ENCODE measurements at places on chromosomes 2 and 18.

DNA sequence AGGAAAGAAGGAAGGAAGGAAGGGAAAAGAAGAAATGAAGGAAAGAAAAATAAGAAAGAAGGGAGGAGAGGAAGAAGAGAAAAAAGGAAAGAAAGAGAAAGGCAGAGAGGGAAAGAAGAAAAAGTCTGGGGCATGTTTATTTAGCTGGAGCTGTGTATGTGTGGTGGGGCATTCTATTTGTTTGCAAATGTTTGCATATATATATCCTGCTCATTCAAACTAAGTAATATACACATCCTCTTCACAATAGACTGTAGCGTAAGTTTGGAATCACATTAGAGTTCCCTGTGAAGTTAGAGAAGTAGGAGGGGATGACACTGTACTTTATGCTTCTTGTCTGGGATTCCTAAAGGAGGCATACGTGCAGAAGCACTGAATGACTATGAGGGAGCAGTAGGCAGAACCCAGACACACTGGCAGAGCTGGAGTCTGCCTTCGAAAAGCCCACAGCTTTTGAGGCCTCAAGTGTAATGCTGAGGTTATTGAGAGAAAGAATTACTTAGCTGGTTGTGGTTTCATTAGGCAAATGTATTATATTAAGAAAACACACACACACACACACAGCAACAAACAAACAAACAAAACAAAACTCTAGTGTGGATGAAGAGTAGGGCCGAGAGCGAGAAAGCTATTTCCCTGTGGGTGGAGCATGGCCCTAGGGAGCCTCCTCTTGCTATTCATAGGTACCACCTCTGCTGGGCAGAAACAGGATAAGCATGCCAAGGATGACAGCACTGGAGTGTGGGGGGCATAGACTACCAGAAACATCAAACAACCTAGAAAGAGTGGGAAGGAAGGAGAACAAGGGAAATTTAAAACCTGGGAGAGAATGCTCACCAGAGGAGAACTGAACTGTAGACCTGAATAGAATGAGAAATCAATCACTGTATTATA is 905.1 kb upstream of the NXPH2 start:
- no peaks in the 10 kb centered on the region for H3K36me3 ChIP-seq
- peaks cover 10% of the 10 kb centered on the region for H3K4me1 ChIP-seq
- no peak overlapping the region for H3K4me3 ChIP-seq
- no peak for DNase-seq
- no peaks in the 10 kb centered on the region for H3K27me3 ChIP-seq
- H3K27ac ChIP-seq, result no peak overlapping the region

DNA sequence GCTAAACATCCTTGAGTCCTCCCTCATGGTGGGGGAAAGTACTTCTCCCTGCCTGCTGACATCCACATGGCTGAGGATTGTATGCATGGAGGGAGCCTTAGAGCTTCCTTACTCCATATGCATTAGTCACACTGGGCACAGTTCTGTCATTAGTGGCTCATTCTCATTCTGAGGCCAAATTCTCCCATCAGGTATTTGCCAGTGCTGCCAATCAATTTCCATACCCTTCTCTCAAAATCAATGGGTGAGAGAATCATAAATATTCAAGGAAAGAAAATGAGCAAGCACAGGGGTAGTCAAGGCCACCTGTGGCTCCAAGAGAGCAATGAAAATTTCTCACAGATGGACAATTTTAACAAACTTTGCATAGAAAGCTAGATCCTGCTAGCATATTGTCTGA is 422.6 kb upstream of the SETBP1 start:
- DNase-seq, result no peak
- H3K27me3 ChIP-seq, result peaks cover 5% of the 10 kb centered on the region
- no peaks in the 10 kb centered on the region for H3K36me3 ChIP-seq
- H3K27ac ChIP-seq, result no peak overlapping the region

GRCh38 chr18:28161608-28162599 is 15.0 kb downstream of the CDH2 start:
- peak overlapping the region; percentile 49 for H3K27ac ChIP-seq
- no peaks in the 10 kb centered on the region for H3K27me3 ChIP-seq
- H3K36me3 ChIP-seq, result no peaks in the 10 kb centered on the region
- H3K4me3 ChIP-seq, result no peak overlapping the region
- peaks cover 48% of the 10 kb centered on the region for H3K4me1 ChIP-seq

DNA sequence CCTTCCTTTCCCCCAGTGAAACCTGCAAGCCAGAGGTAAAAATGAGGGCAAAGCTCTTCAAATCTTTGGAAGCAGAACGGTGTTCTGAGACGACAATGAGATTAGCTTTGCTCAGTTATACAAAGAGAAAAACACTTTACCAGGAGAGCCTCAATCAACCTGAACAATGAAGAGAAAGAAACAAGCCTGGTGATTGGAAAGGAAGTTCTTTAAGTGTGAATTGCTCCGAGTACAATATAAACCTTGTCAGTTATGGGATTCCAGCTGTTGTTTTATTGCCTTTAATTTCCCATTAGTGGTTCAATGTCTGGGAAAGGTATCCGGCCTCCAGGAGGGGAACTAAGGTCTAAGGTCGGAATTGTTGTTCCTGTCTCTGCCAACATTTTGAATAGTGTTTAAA is 901.6 kb downstream of the EPHA4 start:
- H3K27ac ChIP-seq, result no peak overlapping the region
- no peak for DNase-seq
- H3K27me3 ChIP-seq, result no peaks in the 10 kb centered on the region
- peaks cover 5% of the 10 kb centered on the region for H3K4me1 ChIP-seq
- peaks cover 2% of the 10 kb centered on the region for H3K36me3 ChIP-seq

DNA sequence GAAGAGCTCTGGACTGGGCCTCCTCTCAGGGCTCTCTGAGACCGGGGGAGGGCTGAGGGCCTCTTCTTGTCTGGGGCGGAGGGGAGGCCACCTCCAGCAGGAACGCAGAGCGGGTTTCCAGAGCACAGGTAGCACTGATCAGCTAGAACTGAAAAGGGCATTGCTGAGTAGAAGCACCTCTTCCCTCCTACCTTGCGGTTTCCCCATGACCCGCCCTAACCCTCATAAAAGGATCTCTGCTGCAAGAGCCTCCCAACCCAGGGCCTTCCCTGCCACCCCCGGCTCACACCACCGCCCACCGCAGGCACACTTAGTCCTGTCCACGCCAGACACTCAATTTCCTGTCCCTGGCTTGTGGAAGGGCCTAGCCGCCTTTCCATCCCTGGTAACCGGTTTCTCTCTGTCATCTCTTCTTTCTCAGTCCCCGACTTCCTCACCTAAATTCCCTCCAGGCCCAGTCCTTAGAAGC is 966 bp downstream of the ADCY3 start:
- peaks cover 34% of the 10 kb centered on the region for H3K27me3 ChIP-seq
- DNase-seq, result no peak
- H3K27ac ChIP-seq, result peak overlapping the region; percentile 46
- H3K4me1 ChIP-seq, result peaks cover 3% of the 10 kb centered on the region

Measured in progenitor cell of endocrine pancreas (in vitro differentiated cells).